NCI-H2029 (cell line): ENCODE measurements at places on chromosomes 2 and 18.
A peak's percentile ranks its signal among the peaks of the same experiment; 100 is the strongest.

DNA sequence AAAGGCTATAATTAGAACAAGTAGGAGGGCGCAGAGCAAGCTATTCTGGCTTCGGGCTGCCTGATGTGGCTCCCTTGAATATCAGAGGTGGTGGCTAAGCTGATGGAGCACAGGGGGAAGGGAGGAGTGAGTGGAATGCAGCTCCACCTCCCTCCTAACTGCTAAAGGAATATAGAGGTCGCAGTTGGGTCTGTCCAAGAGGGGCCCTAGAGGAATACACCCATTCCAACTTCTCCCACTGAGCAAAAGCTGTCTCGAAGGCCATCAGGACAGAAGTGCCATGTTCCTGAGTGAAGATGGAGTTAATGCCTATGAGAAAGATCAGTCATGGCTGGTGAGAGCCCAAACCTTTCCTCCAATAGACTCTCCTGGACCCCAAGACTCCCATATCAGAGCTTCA, 32.8 kb upstream of the MARCO start:
- no peak for DNase-seq

DNA sequence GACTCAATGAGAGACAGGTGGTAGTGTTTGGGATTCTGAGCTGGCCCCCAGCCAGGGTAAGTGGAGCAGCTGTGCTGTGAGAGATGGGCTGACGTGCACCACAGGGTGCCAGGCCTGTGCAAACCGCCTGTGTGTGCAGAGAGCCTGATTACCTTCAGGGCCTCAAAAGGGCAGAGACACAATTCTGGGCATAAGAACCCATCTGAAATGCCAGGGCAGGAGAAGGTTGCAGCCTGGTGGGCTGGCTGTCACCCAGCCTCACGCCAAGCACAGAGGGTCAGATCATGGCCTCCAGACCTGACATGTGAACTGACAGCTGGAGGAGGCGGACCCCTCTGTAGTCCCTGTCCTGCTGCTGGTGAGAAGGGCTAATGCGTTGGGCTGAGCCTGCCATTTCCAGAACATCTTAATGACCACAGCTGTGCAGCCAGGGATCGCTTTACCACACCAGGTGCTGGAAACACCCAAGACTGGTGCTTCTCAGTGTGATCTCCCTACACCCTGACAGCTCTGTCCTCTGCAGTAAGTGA, 100.9 kb downstream of the ARL4C start:
- peak; percentile 92 for DNase-seq

DNA sequence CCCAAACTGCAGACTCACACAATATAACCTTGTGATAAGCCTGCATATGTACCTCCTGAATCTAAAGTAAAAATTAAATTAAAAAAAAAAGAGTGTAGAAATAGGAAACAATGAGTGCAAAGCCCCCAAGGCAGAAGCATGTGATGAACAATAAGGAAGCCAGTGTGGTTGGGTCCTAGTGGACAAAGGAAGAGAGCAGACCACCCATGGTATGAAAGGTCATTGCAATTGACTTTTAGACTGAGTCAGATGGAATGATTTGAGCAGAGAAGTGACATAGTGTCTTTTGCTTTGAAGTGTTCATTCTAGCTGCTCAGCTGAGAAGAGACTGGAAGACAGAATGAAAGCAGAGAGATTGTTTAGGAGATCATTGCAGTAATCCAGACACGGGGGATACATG, 417.1 kb downstream of the RAD51AP2 start:
- DNase-seq, result no peak

- DNase-seq, result no peak
These were observed 74.4 kb downstream of the RTN4 start for GRCh38 chr2:54975598-54976492.

DNA sequence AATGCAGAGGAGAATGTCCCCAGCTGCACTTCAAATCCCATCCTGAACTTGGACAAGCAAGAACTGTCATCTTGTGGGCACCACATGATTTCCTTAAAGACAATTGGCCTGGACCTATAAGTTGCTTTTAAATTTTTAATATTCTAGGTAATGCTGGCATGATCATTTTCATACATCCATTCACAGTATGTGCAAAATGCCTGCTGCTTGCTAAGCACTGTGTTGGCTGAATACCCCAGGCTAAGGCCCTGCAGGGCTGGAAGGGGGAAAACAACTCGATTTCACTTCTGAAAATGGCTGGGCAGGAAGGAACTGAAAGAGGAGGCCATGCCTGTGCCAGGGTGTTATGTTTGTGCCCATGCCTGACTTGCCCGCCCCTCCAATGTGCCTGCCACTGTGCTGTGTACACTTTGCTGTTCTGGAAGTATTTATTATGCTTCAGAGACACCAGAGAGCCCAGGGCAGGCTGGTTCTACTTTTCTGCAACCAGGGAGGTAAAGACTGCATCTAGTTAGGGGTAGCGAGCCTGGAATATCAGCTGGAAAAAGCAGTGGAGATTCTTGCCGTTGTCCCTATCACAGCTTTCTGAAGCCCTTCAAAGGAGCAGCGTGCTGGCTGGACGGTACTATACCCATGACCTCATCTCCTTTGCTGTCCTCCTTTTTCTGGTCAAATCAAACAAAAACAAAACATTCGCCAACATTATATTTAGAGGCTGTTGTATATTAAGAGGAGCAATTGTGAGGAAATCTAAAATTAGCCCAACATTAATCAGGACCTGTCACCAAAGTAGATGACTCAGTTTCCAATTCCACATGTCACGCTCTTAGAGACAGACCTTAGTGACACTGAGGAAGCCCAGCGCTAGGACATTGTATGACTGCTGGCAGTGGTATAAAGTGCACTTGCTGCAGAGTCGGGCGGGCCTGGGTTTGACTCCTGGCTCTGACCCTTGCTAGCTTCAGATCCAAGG, 158.1 kb downstream of the DDX1 start:
- DNase-seq, result no peak

DNA sequence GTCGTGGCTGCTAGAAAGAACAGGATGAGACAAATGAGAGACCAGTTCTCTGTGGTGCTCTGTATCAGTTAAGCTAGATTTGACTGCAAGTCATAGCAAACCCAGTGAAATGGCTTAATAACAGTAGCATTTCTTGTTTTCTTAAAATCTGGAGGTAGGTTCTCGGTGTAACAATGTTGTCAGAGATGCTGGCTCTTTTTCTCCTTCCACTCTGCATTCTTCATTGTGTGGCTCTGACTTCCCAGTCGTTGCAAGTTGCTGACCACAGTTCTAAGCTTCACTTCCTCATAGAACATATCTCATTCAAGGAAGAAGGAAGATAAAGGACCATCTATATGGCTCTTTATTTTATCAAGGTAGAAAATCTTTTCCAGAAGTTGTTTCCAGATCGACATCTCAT, 7.9 kb upstream of the CKAP2L start:
- DNase-seq, result no peak

DNA sequence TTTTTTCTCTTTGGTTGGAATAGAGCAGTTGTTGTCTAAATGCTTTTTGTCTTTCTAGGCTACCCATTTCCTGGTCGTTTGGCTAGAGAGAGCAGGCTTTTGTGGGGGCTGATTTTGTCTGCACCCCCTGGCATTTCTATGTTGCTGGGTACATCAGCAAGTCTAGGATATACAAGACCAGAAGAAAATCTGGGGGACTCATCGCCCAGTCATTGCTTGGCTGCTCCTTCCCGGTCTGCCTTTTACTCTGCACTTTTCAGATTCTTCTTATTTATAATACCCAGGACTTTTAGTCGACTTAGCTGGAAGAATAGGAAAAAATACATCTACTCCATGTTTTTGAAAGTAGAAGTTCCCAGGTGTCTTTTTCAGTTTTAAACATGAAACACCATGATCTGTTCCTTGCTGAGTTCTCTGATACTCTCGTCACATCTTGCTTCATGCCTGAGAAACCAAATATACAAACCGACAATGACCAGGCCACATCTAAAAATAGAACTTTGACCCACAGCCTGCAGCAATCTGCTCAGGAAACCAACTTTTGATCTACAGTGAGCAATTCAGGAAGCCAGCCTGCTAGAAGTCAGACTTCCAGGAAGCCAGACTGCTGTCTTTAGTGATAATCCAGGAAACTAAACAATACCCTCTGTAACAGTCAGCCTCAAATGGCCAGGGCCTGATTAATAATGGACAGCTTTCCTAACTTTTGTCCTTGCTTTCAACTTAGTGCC, 163.8 kb upstream of the MEX3C start:
- DNase-seq, result no peak

DNA sequence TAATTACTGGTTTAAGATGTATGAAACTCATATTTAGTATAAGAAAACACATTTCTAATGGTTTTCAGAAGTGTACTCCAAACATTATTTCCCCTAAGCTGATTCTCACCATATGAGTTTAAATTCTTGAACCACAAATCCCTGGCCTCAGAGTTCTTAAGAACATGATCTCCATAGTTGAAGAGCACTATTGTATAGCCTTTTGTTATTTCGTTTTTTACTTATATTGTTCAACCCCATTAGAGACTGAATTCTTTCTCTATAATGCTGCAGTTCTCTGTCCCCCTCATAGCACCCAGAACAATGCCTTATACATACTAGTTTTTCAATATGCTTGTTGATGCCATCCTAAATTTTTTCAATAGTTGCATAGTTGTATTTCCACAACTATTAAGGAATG, 85.5 kb upstream of the TMEM17 start:
- no peak for DNase-seq

- no peak for DNase-seq
These were observed 50.4 kb upstream of the LYPD1 start for GRCh38 chr2:132720393-132720792.

DNA sequence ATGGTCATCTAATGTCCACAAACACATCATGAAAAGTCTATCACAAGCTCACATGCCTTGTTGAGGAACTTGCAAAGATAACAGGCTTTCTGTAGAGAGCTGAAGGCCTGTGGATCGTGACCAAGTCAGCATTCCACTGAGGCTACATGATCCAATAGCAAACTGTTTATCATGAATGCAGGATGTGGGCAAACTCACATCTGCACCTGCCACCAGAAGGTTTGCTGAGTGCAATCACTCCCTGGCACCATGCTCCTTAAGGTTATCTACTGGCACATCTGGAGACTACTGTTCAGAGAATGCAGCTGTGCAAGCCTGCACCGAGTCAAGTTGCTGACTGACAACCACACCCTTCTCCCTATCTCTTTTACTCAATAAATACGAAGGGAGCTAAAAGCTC, 67.3 kb upstream of the ACAA2 start:
- DNase-seq, result no peak

DNA sequence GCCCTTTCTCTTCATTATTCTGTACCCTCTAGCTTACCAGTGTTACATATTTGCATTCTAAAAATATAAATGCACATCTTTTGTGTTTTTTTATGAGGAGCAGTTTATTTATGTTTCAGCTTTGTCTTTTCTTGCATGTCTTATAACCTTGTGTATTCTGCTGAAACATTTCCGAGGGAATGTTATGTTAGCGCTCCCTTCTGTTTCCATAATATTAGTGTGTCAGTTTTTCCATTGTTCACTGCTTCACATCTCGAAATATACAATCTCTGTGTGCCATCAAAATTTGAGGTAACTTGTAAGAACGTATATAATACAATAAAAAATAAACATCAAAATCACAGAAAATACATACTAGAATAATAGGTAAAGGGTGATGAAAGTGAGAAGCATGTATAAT, 153.3 kb downstream of the PKP4 start:
- DNase-seq, result no peak

DNA sequence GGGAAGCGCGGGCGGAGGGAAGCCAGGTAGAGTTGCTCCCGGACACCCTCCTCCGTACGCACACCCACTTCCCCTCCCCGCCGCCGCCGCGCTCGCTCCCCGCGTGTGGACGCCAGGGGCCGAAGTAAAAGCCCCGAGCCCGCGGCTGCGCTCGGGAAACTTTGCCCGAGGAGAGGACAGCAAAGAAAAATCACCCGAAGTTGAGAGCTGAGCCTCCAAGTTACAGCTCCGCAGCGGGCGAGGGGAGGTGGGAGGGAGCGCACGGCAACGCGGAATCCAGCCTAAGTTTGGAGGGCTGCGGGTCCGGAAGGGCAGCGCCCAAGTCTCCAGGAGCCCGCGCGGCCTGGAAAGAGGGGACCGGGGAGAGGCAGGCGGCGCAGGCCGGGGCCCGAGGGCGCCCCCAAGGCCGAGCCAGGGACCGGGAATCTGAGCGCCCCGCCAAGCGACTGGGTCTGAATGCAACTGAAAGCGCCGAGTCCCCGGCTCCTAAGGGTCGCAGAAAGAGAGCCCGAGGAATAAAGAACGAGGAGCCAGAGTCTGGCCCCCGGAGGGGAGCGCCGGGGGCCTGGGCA, 706 bp upstream of the BCL11A start:
- no peak for DNase-seq

- DNase-seq, result no peak
These were observed 38.4 kb downstream of the CYP26B1 start for GRCh38 chr2:72109291-72109690.

DNA sequence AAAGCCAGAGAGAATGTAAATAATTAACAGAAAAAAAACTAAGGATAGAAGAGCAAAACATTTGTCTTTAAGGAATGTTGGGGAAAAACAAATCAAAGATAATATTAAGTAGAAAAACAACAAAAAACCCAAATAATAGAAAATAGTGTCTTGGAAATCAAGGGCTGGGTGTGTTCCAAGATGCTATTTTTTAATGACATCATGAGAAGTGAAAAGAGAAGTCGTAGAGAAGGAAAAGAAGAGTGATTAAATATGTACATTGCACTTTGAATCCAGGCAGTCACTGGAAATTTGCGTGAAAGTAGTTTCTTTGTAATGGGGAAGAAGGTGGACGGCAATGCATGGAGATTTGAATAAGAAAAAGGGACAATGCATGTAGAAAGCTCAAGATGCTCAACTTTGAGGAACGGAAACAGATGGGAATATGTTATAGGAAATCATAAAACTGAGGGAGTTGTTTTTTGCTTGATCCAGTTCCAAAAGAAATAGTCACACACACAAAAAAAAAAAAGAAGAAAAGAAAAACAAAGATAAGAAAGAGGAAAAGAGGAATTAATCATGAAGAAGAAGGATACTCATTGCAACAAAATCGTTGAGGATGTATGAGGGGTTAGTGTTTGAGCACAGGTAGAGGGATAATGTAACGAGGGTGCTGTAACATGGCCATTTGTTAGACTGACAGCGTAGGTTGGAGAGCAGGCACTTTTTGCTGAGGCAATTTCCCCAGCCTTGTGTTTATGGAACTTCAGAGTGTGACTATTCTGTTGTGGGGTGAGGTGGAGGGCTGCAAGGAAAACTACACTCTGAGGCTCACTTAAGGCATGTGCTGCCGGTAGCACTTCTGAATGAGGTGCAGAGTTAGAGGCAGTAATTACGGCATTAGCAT, 184.1 kb downstream of the CALCRL start:
- no peak for DNase-seq
